T-helper 9 cell (primary cell): ENCODE measurements at places on chromosomes 4 and X.

GRCh38 chr4:112318239-112319142 is 21.3 kb downstream of the ALPK1 start:
- DNase-seq: no peak

DNA sequence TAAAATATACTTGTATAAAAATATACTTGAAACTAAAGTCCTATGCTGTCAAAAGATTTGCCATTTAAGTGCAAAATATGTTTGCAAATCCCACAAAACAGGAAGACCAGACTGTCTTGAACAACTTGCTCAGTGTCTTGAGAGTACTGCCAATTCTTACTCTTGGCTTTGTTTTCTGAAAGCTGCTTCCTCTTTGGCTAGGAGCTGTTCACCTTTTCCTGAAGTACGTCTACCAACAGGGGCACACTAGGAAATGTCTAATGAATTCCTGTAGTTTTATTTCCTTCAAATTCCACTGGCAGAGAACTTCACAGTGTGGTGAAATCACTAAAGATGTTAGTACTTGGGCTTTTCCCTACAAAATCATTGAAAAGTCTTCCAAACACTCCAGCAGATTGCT is 46.4 kb upstream of the ABCG2 start:
- no peak for DNase-seq

DNA sequence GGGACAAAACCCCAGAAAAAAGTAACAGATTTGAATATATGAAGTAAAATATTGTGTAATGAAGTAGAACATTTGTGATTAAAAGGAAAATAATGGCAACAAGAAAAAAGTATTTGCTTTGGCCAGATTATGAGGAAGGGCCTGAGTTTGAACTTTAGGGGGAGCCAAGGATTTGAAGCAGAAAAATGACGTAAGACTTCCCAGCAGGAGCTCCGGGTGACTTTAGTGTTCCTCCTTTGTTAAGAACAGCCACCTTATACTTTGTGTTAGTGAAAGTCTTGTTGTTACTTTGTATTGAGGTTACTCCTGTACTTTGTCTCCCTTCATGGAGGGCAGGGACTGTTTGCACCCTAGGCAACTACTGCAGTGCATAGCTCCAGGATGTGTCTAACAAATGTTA is 41.1 kb downstream of the DCUN1D4 start:
- no peak for DNase-seq

DNA sequence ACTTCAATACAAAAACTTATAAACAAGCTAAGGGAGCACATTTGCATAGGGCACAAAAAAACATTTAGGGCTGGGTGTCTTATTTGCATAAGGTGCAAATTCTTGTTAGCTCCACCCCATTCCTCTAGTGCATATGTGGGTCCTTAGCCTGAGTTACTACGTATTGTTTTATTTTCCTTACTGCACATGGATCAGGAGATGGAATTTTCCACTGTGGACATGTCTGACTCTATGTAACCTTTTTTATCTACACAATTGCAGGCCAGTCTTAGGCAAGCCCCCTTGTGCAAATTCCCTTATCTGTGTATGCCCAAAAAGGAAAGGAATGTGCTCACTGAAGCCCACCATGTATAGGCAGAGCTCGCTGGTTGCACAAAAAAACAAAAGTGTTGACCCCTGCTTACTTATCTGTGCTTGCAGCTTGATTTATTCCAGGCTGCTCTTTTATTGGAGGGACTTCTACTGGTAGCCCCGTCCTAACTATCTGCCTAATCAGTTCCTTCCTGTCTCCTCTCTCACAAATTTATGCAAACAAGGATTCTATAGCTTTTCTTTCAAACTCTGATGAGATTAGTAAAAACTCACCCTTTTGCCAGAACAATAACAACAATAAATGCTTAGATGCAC is 359.0 kb upstream of the MAGEB16 start:
- DNase-seq: no peak

- no peak for DNase-seq
These were observed 39.6 kb downstream of the RPS6KA3 start for GRCh38 chrX:20227116-20227515.

- DNase-seq: no peak
These were observed at the start of gene BEX1 for GRCh38 chrX:103063918-103064434. Gene BEX1, minus strand, starts transcription at chrX:103064171. Its CDS starts 897 bp downstream, at chrX:103063274.
